ENCODE measurements at places on chromosomes 7 and 10. TPM values are rescaled to one million over a fixed set of nuclear protein-coding genes. Genes with fewer than 3 reads are reported as not detected.

GRID2IP gene
- polyA plus RNA-seq, result 1.5 TPM

PRF1 gene
- polyA plus RNA-seq, result 0.15 TPM

ADCK2 gene
- 9.8 TPM for polyA plus RNA-seq

KIN gene
- polyA plus RNA-seq, result 1.6 TPM

ACTL6B gene
- polyA plus RNA-seq, result 4.5 TPM

ENO4 gene
- polyA plus RNA-seq, result 0.33 TPM

LIPF gene
- not detected for polyA plus RNA-seq

EEPD1 gene
- polyA plus RNA-seq, result 3.1 TPM

TDRD1 gene
- polyA plus RNA-seq, result 0.02 TPM

TFPI2 gene
- 6.8 TPM for polyA plus RNA-seq

CCDC186 gene
- 3.0 TPM for polyA plus RNA-seq

ARL5B gene
- polyA plus RNA-seq, result 5.4 TPM

C10orf62 gene
- polyA plus RNA-seq, result 0.05 TPM

CNPY1 gene
- polyA plus RNA-seq, result not detected

PRPS1L1 gene
- not detected for polyA plus RNA-seq

PRKAR2B gene
- 10.4 TPM for polyA plus RNA-seq

FBXL13 gene
- polyA plus RNA-seq, result 1.2 TPM

NIPSNAP2 gene
- 31.1 TPM for polyA plus RNA-seq

HOXA10 gene
- polyA plus RNA-seq, result not detected

NEUROD6 gene
- not detected for polyA plus RNA-seq

WAPL gene
- polyA plus RNA-seq, result 12.8 TPM

IQUB gene
- polyA plus RNA-seq, result 0.12 TPM

TAS2R41 gene
- not detected for polyA plus RNA-seq

PPP3CB gene
- 8.2 TPM for polyA plus RNA-seq

GPR37 gene
- polyA plus RNA-seq, result 1.5 TPM

MAGI2 gene
- 6.0 TPM for polyA plus RNA-seq

ELMO1 gene
- polyA plus RNA-seq, result 21.0 TPM

MMD2 gene
- 0.08 TPM for polyA plus RNA-seq

SLC18A3 gene
- polyA plus RNA-seq, result 0.28 TPM

CACNB2 gene
- polyA plus RNA-seq, result 1.9 TPM

AKR1C4 gene
- not detected for polyA plus RNA-seq

TMEM225B gene
- 0.68 TPM for polyA plus RNA-seq

CHCHD1 gene
- 58.1 TPM for polyA plus RNA-seq

LRRC4 gene
- polyA plus RNA-seq, result 16.4 TPM

PAX2 gene
- 0.02 TPM for polyA plus RNA-seq

NCF1 gene
- polyA plus RNA-seq, result 0.73 TPM

SPDYE2B gene
- not detected for polyA plus RNA-seq

SLC13A1 gene
- polyA plus RNA-seq, result not detected

PDK4 gene
- not detected for polyA plus RNA-seq

GJD4 gene
- polyA plus RNA-seq, result not detected

RAMP3 gene
- polyA plus RNA-seq, result 0.98 TPM

CRTAC1 gene
- 1.2 TPM for polyA plus RNA-seq

MKI67 gene
- polyA plus RNA-seq, result 13.0 TPM

Data from H1 (cell line).